ENCODE measurements at places on chromosomes 4 and X.

DNA sequence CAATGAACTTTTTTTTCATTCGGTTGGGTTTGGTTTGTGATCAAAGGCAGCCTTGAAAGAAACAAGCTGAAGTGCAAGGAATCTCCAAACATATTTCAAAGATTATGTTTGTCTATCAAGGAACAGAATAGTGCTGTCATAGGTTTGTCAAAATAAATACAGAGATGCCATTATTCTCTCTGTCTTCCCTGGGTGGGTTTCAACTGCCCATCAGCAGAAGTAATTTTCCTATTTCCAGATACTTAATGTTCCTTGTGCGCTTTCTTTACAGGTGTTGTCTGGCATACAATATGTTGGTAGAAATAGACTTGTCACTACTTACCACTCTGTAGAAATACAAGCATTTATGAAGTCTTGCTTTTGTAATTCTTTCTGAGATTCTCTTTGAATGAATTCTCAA, 294.9 kb downstream of the PDHA2 start:
- no peak for DNase-seq

DNA sequence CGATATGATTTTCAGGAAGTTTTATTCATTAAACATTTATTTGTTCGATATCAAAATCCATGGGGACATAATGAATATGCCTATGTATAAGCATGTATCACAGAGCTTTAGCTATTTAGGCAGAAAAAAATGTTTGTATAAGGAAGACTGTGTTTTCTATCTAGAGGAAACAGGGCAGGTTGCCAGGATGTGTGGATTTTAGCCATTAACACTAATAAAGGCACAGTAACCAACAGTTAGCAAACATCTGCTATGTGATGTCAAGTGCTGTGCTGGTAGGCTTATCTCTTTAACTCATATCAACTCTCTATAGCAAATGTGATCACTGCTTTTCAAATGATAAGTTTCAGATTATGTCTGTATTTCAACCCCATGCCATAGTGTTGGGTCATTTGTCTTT, 708.9 kb upstream of the HS3ST1 start:
- no peak for DNase-seq

GRCh38 chr4:82584931-82585330, 23.1 kb upstream of the TMEM150C start:
- no peak for DNase-seq

DNA sequence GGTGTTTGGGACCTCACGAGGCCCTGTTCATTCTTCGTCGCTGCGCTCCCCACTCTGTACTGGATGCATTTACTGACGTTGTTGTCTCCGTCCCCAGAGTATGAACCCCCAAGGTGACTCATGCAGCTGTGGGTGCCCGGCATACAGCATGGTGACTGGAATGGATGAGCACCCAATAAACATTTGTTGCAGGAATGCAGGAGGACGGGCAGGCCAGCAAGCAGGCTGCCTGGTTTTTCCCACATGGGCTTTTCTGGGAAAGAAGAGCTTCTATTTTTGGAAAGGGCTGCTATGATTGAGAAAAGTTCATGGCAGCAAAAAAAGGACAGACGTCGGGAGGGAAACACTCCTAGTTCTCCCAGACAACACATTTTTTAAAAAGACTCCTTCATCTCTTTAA, 893 bp upstream of the SOD3 start:
- no peak for DNase-seq

GRCh38 chr4:11139871-11140270, 288.8 kb downstream of the HS3ST1 start:
- no peak for DNase-seq

GRCh38 chr4:37827030-37827685, 672 bp downstream of the PGM2 start:
- no peak for DNase-seq

DNA sequence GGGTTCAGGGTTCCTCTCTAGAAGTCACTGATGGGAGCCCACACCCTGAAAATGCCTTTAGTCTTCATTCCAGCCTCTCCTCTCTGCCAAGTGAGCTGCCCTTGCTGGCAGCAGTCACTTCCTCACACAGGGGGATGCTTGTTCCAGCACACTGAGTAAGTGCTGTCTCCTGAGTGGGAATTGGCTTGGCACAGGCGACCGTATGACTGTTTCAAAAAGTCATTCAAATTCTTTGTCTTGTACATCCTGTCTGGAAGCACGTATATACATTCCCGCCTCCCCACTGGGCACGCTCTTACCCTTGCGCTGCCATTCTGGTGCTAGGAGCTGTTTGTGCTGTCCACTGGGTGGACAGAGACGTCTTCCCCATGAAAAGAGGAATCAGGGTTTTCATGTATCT, 40.2 kb upstream of the CD99 start:
- DNase-seq, result no peak

GRCh38 chrX:141733371-141733770, 34.8 kb upstream of the SPANXD start:
- DNase-seq, result no peak

DNA sequence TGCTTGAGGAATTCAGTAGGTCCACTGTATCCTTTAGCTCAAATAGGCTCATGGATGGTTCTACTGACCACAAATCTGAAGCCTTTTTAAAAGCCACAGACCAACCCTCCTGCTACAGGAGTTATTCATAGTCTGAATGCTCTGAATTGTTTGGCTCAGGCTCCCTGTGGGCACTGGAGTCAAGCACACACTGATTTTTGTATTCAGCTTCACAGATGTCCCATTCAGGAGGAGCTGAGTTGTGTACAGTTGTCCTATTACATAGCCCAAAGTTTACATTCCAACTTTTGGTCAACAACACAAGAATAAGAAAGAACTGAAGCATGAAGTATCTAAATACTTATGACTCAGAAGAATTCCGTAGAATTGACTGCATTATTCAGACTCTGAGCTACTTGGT, 243.9 kb downstream of the UNC5C start:
- no peak for DNase-seq

- no peak for DNase-seq
These were observed 2.7 kb downstream of the ZNF330 start for GRCh38 chr4:141223418-141223817.

DNA sequence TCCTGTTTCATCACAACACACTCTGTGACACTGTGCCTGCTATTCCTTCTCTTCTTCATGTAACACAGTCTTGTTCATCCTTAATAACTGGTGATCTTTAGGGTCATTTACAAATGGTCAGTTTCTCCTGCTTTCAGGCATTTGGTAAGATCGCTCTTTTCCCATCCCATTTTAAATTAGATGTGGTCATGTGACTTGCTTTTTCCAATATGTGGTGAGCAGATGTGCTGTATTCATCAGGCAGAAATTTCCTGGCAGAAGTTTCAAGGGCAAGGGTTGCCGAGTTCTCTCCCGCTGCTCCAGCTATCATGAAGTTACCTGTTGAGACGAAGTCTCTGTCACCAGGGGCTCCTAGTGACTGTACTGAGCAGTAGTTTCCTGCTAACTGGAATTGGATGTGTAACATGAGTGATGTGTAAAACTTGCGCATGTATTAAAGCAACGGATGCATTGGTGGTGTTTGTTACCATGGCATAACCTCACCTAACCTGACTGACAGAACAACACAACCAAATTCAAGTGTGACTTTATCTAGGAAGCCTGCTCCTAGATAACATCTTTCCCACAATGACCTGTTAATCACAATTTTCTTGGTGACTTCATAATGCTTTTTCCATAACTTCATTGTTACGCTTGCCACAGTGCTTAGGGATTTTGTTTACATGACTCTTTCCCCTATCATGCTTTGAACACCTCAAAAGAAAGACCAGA, 29.5 kb upstream of the BMPR1B start:
- no peak for DNase-seq

GRCh38 chr4:158845311-158846041, 76.7 kb downstream of the FNIP2 start:
- DNase-seq, result no peak

DNA sequence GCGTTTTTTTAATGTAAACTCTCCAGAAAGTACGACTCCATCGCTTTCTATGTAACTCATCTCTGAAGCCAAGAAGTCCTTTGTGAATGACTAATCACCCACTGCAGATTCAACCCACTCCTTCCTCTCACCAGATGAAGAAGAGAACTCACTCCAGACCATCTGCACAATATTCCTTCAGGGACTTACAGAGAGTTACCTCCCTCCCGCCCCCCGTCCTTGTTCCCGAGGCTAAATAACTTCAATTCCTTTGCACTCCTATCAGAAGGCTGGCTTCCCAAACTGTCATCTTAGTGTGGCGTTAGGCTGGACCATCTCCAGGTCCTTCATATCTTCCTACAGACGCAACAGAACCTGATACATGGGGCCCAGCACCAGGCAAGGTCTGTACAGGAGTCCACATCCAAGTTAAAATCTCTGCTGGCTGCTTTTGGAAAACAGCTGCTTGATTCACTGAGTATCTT, 82.4 kb downstream of the AFAP1 start:
- no peak for DNase-seq

DNA sequence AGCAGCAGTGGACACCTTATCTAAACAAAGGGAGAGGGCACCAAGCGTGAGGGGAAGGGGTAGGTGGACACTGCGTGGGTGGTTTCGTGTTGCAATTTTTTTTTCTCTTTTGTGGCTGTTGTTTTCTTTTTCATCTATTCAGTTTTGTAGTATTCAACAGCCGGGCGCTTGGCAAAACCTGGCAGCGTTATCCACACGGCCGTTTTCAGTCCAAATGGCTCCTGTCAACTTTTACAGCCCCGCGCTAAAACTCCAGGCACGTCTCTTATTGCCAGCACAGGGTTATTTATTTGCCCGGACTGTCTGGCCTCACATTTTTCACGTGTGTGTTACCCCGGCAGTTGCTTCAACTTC, 192.2 kb downstream of the BCOR start:
- no peak for DNase-seq

GRCh38 chrX:11597479-11597878, 68.2 kb downstream of the ARHGAP6 start:
- no peak for DNase-seq

GRCh38 chr4:98571161-98571786, 87.1 kb downstream of the TSPAN5 start:
- no peak for DNase-seq

DNA sequence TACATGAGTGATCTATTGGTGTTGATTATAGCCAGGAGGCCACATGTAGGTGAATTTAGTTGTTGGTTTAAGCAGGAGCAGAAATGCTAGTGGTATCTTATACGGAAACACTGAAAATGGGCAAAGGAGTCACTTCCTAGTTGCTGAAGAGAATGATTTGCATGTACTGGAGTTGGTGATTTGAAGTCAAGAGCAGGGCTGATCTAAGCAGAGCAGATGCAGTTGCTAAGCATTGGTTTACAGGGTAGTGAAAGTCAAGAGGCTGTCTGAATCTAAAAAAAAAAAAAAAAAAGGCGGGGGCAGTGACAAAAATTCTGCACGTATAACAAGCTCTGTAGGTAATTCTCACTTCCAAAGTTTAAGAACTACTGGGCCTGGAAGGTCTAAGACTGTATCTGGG, 90.4 kb upstream of the HPRT1 start:
- no peak for DNase-seq
